Neural progenitor cell (in vitro differentiated cells): ENCODE measurements at places on chromosomes 13 and 19. TPM values are rescaled to one million over a fixed set of nuclear protein-coding genes. Genes with fewer than 3 reads are reported as not detected.

Gene KCTD4
- not detected in 2 replicates for total RNA-seq

DNA sequence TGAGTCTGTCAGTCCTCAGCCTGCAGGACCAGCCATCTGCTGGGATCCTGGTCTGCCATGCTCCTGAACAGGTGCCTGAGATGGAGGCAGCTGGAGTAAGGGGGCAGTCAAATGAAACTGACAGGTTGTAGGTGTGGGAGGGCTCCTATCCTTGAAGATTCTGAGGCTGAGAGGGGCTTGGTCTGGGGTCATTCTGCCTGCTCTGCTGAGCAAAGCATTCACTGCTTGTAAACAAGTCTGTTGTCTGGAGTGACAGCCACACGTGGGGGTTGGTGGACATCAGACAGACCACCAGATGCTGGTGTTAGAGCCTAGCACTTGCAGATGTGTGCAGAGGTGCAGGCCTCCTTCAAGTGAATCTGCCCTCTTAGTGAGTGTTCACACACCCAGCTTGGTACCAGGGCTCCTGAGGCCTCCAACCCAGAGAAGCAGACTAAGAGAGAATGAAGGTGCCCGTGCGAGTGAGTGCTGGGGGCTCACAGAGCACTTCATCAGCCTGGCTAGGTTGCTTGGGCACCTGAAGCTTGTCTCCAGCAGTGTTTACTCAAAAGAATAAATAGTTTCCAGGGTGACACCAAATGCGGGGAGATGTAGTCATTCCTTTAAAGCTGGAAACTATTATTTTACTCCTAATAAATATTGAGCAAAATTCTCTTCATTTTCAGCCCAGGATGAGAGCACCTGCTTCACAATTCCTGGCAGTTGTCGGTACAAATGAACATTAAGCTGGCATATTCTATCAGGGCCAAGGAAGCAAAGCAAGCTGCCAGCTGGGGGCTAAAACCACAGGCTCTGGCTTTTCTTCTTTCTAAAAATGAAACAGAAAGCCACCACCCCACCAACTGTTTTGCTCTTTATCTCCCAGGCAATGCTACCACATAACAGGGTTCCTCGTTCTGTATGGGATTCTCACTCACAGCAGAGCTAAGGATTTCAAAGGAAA is 82.3 kb downstream of the RNASEH2B start:
- no peaks in the 10 kb centered on the region for H3K36me3 ChIP-seq
- peaks cover 33% of the 10 kb centered on the region for H3K4me1 ChIP-seq
- no peak overlapping the region for H3K27ac ChIP-seq
- DNase-seq = no peak
- H3K27me3 ChIP-seq = no peaks in the 10 kb centered on the region
- no peak overlapping the region for H3K4me3 ChIP-seq

Gene GRIN3B
- total RNA-seq = 5.4 and 5.9 TPM in 2 replicates

- no peaks in the 10 kb centered on the region for H3K4me1 ChIP-seq
- H3K4me3 ChIP-seq = no peak overlapping the region
Measured at GRCh38 chr13:65454403-65454802, 1775.7 kb downstream of the PCDH9 start.
